ENCODE measurements at places on chromosomes 5 and 9.
A peak's percentile ranks its signal among the peaks of the same experiment; 100 is the strongest.

GRCh38 chr9:73531658-73532057, 380.0 kb downstream of the ANXA1 start:
- DNase-seq = no peak

DNA sequence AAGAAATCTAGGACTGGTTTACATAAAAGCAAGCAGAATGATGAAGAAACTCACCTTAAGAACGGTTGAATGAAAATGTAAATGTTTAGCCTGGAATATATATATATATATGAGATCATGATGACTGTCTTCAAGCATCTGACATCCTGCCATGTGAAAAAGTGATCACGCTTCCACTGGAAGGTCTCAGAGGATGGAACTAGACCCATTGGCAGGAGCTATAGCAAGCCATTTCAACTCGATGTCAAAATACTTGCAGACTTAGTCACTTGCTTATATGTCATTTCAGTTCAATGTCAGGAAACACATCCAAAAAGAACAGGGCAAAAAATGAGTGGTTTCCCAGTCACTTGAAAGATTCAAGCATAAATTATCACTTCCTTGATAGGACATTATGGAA, 22.2 kb upstream of the TMEM161B start:
- no peak for DNase-seq

DNA sequence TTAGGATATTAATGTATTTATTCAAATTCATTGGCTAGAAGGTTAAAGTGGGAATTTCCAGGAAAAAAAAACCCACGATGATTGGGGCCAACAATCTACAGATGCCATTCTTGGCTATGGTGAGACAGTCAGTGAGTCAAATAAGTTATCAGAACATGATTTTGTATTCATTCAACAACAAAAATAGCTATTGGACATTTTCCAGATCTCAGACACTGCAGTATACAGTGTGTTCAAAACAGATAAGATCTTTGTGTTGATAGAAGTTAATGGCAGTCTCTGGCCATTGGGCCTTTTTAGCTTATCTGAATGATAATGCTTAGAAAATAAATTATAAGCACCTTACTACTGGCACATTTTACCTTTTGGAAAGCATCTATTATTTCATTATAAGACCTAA, 547.7 kb downstream of the MAT2B start:
- DNase-seq = no peak

GRCh38 chr5:120567921-120568320, 103.8 kb downstream of the PRR16 start:
- no peak for DNase-seq

GRCh38 chr5:2761921-2762488, 10.5 kb upstream of the IRX2 start:
- DNase-seq = no peak

DNA sequence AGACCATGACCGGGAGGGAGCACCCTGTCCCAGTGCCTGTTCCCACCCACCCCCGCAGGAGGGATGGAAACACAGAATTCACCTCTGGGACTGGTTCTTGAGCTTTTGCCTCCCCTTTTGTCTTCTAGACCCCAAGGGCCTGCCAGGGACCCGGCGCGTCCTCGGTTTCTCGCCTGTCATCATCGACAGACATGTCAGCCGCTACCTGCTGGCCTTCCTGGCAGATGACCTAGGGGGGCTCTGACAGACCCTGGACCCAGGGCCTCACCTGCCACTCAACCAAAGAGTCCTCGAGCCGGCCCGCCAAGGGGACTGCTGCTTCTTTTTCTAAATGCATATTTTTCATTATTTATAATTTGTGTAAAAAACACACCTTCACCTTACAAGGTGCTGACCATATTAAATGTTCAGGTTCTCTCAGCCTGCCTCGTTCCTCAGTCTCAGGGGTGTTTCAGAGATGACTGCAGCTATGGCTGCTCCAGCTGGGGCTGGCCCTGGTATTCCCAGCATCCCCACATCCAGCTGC, 16.9 kb downstream of the CARD19 start:
- no peak for DNase-seq

DNA sequence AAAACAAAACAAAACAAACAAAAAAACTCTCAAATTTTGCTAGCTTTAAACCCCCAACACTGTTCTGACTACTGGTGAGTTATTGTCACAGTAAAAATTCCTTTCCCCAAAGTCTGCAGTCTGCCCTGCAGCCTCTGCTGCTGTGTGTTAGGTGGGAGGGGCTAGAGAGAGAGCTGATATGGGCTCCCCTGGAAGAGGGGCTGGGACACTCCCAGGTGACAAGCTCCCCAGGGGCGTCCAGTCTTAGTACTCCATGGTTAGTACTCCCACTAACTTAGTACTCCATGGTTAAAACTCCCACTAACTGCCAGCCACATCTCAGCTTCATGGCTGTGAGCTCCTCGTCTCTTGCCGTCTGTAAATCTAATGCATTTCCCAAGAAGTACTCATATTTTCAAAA, 191.9 kb downstream of the FANCC start:
- no peak for DNase-seq

- no peak for DNase-seq
Measured at GRCh38 chr9:99181621-99182020, 40.1 kb downstream of the ALG2 start.

- no peak for DNase-seq
Measured at GRCh38 chr5:114362197-114362976, 517 bp downstream of the KCNN2 start.

DNA sequence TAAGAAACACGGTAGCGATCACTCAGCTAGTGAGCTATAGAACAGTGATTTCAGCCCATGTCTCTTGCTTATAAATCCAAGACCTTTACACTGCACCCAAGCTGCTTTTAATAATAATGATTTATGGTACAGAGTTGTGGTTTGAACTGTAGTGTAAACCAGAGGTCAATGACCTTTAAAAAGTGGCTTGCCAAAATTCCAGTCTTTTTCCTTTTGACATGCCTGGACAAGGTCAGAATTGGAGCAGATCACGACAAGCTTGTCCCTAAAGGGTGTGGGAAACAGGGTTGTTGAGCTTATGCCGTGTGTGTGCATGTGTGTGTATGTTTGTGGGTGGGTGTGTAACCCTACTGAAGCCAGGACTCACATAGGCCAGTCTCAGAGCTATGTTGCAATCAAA, 225.3 kb upstream of the CLINT1 start:
- DNase-seq = no peak

DNA sequence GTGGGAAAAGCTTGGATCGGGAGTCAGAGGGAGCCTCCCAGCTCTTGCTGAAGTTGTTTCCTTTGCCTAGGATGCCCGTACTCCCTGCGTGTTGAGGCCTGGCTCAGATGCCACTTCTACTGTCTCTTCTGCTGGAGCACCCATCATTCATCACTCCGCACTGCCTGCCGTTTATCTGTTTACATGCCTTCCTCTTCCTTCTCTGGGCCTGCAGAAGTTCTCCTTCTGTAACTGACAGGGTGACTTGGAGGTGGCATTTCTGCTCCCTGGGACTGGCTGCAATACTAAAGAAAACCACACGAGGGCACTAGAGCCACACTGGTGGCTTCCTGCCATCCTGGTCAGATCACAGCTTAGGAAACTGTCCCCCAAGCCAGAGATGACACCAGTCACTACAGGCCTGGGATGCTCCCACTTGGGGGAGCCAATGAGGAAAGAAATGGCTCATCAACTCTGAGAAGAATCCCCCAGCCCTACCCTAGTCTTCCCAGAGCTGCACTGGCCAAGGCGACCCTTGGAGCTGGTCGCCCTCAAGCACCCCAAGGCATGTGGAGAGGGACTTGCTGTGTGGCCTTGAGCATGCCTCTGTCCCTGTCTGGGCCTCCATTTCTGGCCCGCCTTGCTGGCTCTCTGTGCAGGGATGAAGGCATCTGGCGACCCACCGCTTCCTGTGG, 9.7 kb upstream of the SLC25A51 start:
- peak; percentile 85 for DNase-seq

DNA sequence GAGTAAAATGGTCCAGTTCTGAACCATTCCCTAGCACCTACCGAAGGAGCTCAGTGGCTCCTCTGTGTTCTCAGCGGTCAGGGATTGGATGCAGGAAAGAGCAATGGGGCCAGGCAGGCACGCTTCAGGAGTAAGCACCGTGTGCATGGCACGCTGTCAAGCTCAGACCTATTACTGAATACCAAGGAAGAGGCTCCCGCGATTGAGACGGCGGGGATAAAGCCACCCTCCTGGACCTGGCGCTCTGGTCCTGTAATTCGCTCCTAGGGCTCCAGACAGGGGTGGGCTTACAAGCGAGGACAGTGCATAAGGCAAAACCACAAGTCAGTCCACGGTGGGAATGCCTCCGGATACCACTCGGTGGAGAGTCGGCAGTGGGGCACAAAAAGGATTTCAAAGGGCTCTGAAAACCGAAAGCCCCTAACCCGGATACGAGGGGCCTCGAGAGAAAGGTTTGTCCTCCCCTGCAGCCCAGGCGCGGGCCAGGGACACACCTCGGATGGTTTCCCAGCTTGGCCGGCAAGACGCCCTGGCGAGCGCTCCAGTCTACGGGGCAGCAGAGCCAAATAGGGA, 988 bp downstream of the OXCT1 start:
- no peak for DNase-seq

DNA sequence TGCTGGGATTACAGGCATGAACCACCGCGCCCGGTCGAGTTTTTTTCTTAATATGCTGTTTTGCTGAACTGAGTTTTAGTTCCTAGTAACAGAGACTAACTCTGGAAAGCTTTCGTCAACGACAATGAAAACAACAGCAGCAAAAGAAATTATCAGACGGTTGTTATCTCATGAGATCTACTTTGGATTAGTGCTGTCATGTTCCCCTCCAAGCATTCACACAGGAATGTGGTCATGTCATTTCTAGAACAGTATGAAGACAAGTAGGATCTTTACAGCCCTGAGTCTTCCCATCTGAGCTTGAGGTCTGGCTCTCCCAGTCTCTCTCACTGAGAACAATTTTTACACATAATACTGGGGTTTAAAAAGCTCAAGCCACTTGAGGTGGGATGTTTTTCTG, 4.0 kb upstream of the ANKRD33B start:
- DNase-seq = no peak

- no peak for DNase-seq
Measured at GRCh38 chr9:85321561-85321960, 420.2 kb downstream of the AGTPBP1 start.

GRCh38 chr5:79173626-79174025, 62.0 kb downstream of the BHMT start:
- DNase-seq = no peak

DNA sequence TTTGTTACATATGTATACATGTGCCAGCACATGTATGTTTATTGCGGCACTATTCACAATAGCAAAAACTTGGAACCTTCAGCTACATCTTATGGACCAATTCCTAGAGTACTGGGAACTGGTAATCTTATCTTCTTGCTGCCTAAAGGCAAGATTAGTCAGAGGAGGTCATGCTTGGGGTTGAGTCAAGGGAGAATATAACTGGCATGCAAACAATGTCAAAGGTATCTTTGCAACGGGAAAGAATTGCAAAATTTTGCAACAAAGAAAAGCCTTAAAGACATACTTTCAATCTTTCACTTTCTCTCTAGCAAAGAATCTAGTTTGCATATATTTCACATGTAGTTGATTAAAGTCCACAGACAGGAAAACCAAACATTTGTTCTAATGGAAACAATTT, 145.2 kb downstream of the EDIL3 start:
- DNase-seq = no peak

GRCh38 chr5:164504141-164504772, 998.8 kb downstream of the MAT2B start:
- no peak for DNase-seq

- no peak for DNase-seq
Measured at GRCh38 chr5:157748760-157749461, 5.4 kb downstream of the LSM11 start.

DNA sequence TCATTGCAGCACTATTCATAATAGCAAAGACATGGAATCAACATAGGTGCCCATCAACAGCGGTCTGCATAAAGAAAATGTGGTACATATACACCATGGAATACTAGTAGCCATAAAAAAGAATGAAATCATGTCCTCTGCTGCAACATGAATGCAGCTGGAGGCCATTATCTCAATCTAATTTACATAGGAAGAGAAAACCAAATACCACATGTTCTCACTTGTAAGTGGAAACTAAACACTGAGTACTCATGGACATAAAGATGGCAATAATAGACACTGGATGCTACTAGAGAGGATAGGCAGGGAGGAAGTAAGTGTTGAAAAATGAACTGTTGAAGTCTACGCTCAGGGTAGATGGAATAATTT, 203.9 kb upstream of the CDH9 start:
- no peak for DNase-seq

DNA sequence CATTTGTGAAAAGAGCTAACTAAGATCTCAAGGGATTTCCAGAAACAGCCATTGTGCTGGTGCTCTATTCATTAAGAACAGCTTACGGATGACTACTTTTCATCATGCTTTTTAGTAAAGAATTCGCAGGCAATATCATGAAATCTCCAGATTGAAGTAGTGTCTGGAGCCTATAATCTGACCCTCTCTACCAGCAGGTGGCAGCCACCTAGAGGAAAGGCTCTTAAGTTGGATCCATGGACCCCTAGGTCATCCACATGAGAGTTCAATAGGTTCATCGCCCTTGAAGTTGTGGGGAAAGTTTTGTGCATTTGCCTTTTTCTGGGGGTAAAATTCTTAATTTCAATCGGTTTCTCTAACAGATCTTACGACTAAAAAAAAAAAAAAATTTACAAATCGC, 82.3 kb downstream of the SLC1A3 start:
- no peak for DNase-seq

DNA sequence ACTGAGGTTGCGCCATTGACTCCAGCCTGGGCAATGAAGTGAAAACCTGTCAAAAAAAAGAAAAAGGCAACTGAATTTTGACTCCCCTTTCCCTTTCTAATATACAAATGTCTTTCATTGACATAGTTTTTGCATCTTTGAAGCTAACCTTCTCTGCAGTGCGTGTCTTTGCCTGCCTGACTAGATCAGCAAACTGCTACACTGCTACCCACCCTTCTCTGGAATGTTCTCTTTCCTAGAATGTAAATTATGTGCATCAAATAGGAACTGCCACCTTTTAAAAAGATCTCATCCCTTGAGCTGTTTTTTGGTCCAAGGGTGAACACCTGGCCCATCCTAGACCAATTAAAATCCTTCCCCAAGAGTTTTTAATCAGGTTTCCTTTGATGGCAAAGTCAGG, 127.6 kb downstream of the SLC28A3 start:
- DNase-seq = no peak

- no peak for DNase-seq
Measured at GRCh38 chr5:15789642-15790041, 289.7 kb downstream of the FBXL7 start.

GRCh38 chr9:136686794-136687711, at the start of gene AGPAT2:
TSS of gene AGPAT2 (minus strand) at chr9:136687457. CDS start at chr9:136687357, 100 bp downstream.
- no peak for DNase-seq

DNA sequence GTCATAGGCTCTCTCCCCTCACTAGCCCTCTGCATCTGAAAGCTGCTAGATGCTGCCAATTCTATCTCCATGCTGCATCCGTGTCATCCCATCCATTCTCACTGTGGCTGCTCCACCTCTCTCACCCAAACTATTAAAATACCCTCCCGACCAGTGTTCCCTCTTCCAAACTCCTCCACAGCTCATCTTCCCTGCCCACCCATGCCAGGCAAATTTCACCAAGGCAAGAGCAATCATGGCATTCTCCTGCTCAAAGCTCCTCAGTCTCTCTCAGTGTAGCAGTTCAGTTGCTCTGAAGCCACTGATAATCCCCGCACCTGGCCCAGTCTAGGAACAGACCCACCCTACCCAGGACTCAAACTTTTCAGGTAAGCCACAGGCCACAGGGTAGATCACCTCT, 48.4 kb downstream of the SPOCK1 start:
- DNase-seq = no peak

GRCh38 chr9:13898957-13899356, 415.0 kb downstream of the NFIB start:
- DNase-seq = no peak
